Activated T-helper 1 cell treated with anti-CD3 and anti-CD28 coated beads, Interleukin-12 subunit alpha, Interleukin-12 subunit beta, Interleukin-2, Interleukin-4 antibody, amounts not matched to agents 30 ng/mL and 10 ng/mL and 1 ng/mL, durations not matched to agents 14 hours and 24 hours and 36 hours (primary cell): ENCODE measurements at places on chromosomes 13 and 19.

- no peak for DNase-seq
Observed at GRCh38 chr19:52188822-52189734, 774 bp upstream of the PPP2R1A start.

- no peak for DNase-seq
Observed at GRCh38 chr13:37616131-37616530, 17.6 kb upstream of the POSTN start.

GRCh38 chr13:110312339-110313031 lies 5.4 kb downstream of the COL4A2 start:
- no peak for DNase-seq

- DNase-seq, result no peak
Observed at GRCh38 chr19:41367848-41368301, 3.9 kb upstream of the B9D2 start.
